ENCODE measurements at places on chromosomes 12 and 14.
A peak's percentile ranks its signal among the peaks of the same experiment; 100 is the strongest.

DNA sequence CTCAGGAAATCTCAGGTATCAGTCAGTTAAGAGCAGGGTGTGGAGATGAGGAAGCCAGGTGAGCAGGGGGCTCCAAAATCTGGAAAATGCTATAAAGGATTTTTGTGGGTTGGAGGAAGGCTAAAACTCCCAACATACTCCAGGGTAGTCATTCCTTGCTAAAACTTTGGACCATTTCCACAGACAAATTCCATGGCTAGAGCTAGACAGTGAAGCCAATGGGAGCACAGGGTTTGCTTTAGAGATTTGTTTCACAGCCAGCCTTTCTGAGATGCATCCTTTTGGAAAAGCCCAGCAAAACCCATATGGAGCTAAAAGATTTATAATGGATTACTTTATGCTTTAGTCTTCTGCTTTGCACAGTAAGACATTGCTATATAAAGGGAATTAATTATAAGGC is 146.5 kb downstream of the SAMD4A start:
- no peak for DNase-seq

DNA sequence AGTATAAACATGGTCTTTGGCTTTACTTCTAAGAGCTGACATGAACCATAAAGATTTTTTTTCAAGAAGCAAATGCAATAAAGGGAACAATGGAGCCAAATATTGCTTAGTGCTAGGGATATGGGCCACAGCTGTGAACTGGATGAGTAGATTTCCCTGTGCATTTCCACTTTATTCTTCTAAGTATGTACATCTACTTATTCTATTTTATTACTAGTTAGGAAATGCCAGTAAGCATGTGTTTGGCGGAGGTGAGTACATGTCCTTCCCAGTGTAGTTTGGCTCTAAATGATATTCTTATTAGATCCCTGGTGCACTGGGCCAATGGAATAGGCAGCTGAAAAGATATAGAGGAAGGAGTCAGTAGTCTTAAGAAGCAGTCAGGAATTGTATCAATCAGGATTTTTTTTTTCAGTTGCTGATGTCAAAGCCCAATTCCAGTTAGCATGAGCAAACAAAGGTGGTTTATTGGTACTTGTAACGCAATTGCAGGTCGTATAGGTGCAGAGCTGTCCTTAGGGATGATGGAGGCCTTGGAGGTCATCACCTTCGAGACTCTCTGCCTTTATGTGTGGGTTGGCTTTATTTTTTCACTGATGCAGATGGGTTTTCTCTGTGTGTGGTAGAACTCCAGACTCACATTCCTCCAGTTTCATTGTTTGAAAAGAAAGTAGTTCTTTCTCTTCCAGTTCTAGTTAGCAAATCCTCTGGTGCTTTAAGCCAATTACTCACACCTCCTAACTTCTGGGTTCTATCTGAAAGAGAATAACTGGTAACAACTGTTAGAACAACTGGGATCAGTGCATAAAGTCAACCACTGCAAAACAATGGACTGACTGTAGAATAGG is 139.0 kb upstream of the LRIG3 start:
- DNase-seq, result no peak

- DNase-seq, result no peak
These were observed 323.7 kb downstream of the PAWR start for GRCh38 chr12:79367032-79367589.

- no peak for DNase-seq
These were observed 141.8 kb downstream of the MYRFL start for GRCh38 chr12:69966839-69967238.

DNA sequence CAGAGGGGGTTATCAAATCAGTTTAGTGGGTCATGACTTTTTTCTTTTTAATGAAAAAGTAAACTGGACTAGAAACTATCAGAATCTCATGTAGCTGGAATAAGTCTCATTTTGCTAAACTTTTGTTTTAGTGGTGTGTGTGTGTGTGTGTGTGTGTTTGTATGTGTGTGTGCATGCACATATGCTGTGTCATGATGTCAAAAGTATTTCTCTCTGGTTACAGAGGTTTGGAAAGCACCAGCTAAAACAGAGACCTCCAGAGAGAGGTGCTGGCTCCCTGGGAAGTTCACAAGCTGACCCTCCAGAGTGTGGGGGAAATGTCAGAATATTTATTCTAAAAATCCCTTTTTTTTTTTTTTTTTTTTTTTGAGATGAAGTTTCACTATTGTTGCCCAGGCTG is 114.7 kb downstream of the LGMN start:
- DNase-seq, result no peak

- DNase-seq, result peak; percentile 23
These were observed 125.6 kb upstream of the MYL2 start for GRCh38 chr12:111045941-111046340.

DNA sequence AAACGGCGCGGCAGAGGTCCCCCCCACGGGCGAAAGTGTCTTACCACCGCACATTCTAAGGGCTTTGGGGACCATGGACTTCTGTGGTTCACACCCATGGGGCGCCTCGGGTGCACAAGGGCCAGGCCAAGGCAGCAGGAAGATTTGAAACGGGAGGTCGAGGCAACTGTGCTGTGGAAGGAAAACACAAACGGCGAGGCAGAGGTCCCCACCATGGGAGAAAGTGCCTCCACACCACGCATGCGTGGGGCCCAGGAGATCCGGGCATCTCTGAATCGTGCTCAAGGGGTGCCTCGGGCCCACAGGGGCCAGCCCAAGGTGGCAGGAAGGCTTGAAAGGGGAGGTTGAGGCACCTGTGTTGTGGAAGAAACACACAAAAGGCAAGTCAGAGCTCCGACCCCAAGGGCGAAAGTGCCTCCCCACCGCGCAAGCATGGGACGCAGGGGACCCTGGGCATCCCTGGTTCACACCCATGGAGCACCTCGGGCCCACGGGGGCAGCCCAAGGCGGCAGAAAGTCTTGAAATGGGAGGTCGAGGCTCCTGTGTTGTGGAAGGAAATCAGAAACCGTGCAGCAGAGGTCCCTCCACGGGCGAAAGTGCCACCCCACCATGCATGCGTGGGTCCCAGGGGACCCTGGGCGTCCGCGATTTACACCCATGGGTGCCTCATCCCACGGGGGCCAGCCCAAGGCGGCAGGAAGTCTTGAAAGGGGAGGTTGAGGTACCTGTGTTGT is 371.0 kb downstream of the ALG10 start:
- DNase-seq, result peak; percentile 34

DNA sequence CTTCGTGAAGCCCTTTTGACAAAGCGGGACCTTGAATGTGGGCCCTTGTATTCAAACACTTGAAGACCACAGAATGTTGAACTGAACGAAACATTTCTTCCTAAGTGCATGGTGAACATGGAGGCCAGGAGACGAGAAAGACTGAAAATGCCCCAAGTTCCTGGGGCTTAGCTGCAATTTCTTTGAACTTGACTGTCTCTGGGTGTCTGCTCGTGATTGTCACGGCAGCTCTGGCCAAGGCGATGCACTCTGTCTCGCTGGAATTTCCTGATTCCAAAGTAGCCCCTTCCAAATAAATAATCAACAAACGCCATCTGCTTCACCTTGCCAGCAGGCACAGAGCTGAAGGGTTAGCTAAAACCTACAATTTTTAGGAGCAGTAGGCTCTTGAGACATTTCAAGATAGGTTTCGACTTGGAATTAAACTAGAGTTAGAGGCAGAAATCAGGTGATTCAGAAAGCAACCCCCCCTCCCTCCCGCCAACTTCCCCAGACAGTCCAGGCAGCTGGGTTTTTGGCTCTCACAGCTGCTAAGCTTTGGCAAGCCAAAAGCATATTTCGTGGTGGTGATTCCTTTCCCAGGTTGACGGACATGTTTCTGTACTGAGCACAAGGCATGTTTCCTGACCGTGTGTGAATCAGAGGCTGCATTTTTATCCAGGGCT is 13.5 kb upstream of the IRF2BPL start:
- DNase-seq, result no peak

DNA sequence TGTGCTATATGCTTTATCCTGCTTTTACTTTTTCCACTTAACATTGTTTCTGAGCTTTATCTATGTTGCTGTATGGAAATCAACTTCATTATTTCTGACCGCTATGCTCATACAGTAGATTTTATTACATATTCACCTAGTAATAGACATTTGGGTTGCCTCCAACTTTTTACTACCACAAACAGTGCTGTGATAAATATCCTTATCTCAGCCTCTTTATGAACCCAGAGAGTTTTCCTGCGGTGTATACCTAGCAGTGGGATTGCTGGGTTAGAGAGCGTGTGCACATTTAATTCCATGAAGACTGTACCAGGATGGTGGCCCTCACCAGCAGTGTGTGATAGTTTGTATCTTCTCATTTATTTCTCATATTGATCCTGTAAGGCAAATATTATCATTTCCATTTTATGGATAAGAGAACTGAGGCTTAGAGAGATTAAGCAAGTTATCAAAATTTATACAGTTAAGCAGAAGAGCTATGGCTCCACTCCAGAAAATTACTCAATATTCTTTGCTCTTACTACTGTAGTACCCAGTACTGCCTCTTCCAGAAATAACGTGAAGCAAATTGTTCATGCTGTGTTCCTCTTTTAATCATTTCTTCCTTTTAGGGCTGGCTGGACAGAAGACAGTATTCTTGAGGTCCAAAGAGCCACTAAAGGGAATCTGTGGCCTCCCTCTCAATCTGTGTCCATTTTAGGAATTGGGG is 26.3 kb upstream of the CISTR start:
- no peak for DNase-seq

DNA sequence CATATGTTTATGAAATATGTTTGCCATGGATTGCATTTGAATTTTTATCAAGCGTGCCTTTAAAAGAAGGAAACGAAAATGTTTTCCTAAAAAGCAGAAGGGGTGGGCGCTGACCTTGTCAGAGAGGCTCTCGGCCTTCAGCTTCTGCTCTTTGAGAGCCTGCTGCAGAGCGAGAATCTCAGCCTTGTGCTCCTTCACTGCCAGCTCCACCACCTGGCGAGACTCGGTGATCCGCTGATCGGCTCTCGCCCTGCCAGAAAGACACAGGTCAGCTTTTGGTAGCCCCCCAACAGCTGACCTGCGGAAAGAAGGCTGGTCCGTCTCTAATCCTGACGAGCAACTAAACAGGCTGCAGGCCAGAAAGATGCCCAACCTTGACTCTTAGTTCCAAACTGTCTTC is 62.4 kb downstream of the PRKAB1 start:
- DNase-seq, result no peak

DNA sequence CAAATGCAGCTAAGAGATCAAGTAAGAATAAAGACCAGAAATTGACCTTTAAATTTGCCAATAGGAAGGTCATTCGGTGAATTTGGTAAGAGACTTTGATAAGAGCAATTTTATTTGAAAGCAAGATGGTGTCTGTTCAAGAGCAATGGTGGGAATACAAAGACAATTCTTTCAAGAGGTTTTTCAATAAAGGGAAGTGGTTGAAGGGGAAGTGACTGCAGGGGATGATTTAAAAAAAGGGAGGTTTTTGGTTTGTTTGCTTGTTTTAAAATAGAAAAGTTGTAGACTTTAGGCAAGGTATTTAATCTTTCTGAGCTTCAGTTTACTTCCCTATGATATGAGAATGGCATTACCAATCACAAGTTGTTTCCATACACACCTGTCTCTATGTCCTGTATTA is 4.3 kb upstream of the APPL2 start:
- DNase-seq, result no peak

- no peak for DNase-seq
These were observed 55.4 kb downstream of the ARL6IP4 start for GRCh38 chr12:123035841-123036240.

DNA sequence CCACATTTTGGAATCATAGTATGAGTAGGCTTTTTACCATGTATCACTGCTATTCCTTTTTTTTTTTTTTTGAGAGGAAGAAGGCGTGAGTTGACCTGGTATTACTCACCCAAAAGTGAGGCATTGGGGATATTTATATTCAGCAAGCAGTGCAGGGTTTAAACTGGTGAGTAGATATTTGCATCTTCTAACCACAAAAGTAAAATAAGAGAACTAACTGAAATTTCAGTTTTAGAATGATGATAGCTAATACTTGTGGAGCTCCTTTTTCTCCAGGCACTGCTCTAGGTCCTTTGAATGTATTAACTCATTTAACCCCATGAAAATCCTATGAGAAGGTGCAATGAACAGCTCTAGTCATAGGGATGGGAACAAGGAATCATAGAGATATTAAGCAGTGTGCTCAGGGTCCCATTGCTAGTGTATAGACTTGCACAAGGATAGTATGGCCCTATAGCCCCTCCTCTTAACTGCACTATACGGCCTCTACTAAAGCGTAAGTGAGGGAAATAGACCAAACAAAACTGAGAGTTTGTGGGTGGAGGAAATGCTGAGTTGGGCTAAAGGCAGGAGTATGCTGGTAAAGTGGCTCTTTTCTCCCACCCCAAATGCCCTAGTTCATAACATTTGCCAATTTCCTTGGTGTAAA is 104.3 kb upstream of the MAX start:
- no peak for DNase-seq

DNA sequence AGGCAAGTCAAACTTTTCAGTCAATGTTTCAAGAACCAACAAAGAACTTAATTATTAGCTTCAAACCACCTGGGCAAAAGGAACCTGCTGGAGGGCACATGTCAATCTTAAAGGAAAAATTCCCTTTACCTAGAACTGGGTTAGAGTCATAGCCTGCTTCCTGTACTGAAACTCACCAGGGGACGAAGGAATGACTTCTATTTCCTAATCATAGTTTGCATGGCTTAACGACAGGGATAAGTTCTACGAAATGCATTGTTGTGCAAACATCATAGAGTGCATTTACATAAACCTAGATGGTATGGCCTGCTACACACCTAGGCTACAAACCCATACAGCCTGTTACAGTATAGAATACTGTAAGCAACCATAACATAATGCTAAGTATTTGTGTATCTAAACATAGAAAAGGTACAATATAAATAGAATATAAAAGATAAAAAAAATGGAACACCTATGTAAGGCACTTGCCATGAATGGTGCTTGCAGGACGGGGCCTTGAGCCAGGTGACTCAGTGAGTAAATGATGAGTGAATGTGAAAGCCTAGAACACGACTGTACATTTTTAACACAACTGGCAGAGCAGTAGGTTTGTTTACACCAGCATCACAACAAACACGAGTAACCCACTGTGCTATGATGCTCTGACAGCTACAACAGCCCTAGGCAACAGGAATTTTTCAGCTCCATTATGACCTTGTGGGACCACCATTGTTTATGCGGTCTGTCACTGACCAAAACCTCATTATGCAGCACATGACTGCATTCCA is 234.9 kb upstream of the CAND1 start:
- DNase-seq, result peak; percentile 71

DNA sequence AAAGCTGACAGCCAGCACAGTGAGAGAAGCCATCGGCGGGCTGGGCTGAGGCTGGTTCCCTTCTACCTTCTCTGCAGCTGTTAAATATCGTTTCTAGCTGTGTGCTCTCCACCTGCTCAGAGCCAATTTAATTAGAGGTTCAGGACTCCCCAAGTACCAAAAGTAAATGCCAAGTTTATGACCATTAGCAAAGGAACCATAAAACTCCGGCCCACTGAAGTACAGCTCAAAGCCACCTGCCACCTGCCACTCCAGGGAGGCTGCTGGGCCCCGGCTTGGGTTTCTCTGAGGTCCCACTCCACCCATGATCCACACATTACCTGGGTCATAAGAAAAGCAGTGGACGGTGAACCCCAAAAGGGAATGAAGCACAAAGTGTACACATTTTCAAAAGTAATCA is 272.8 kb downstream of the KSR2 start:
- DNase-seq, result no peak

Data from RWPE2 (cell line).